ENCODE measurements at places on chromosomes 11 and 22. TPM values are rescaled to one million over a fixed set of nuclear protein-coding genes. Genes with fewer than 3 reads are reported as not detected.

- no peaks in the 10 kb centered on the region for H3K27me3 ChIP-seq
- DNase-seq = peak; percentile 45
- H3K27ac ChIP-seq = no peak overlapping the region
These were observed 57.8 kb upstream of the TTC12 start for GRCh38 chr11:113256431-113257202.

- no peak for DNase-seq
- H3K27ac ChIP-seq = no peak overlapping the region
- no peaks in the 10 kb centered on the region for H3K27me3 ChIP-seq
- H3K4me1 ChIP-seq = peaks cover 21% of the 10 kb centered on the region
These were observed 184.9 kb downstream of the SNX19 start for GRCh38 chr11:130731401-130731800.

GRCh38 chr22:28147401-28147800 lies 228.3 kb upstream of the PITPNB start:
- peaks cover 9% of the 10 kb centered on the region for H3K4me1 ChIP-seq
- no peak overlapping the region for H3K27ac ChIP-seq
- no peaks in the 10 kb centered on the region for H3K36me3 ChIP-seq
- no peaks in the 10 kb centered on the region for H3K27me3 ChIP-seq

Gene DCHS1
- 36.3 TPM for total RNA-seq

GRCh38 chr11:19919050-19919561 lies 206.5 kb downstream of the NAV2 start:
- H3K4me1 ChIP-seq = peaks cover 2% of the 10 kb centered on the region
- no peaks in the 10 kb centered on the region for H3K27me3 ChIP-seq
- peaks cover 12% of the 10 kb centered on the region for H3K36me3 ChIP-seq
- no peak overlapping the region for H3K4me3 ChIP-seq
- no peak overlapping the region for H3K27ac ChIP-seq

- peaks cover 13% of the 10 kb centered on the region for H3K4me1 ChIP-seq
- H3K27ac ChIP-seq = peak overlapping the region; percentile 74
- DNase-seq = peak; percentile 67
- H3K36me3 ChIP-seq = no peaks in the 10 kb centered on the region
- H3K27me3 ChIP-seq = peaks cover 33% of the 10 kb centered on the region
These were observed 13.7 kb upstream of the CPT1A start for GRCh38 chr11:68855205-68855981.

GRCh38 chr11:6567371-6567745 lies 36.1 kb downstream of the RRP8 start:
- no peaks in the 10 kb centered on the region for H3K27me3 ChIP-seq
- H3K4me3 ChIP-seq = no peak overlapping the region
- peaks cover 12% of the 10 kb centered on the region for H3K36me3 ChIP-seq
- H3K27ac ChIP-seq = no peak overlapping the region

DNA sequence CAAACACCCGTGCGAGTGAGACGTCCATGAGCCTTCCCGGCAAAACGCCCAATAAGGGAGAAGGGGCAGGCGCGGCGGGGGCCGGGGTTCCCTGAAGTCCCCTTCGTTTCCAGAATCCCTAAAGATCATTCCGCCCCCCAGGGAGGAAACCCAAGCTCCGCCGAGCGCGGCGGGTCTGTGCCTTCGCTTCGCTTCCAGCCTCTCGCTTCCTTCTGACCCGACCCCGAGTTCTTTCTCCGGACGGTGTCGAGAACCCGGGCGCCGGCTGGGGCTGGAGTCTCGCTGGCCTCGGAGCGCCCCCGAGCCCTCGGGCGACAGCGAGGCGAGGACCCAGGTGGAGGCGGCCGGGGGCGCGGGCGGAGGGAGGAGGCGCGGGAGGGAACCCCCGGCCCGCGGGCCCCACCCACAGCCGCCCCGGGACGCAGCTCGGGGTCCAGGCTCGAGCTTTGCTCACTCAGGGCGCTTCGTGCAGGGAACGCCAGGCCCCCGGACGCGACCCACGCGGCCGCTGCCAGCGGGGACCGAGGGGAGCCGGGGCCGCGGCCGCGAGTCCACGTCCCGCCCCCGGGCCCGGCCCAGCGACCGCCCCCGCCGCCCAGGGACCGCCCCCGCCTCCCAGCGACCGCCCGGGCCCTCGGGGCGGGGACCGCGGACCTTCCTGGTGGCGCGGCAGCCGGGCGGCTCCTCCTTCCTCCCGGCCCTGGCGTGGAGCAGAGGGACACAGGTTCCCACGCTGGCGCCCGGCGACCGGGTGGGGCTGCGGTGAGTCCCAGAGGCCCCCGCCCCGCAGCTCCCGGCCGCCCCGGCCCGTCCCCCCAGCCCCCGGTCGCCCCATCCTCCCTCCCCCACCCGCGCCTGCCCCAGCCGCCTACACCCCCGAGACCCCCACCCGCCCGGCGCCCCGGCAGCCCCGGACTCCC lies at the start of gene PGGHG:
Gene PGGHG, plus strand, starts transcription at position 649 of the 920 bp plus-strand sequence. CDS start 691 bp downstream, outside the sequence.
- no peak within 1 kb of the TSS for H3K27ac ChIP-seq
- peak within 1 kb of the TSS; percentile 53 for H3K4me3 ChIP-seq
- peaks cover 38% of the 10 kb centered on the region for H3K27me3 ChIP-seq
- peaks cover 2% of the 10 kb centered on the region for H3K36me3 ChIP-seq
- H3K4me1 ChIP-seq = peaks cover 20% of the 10 kb centered on the region

DNA sequence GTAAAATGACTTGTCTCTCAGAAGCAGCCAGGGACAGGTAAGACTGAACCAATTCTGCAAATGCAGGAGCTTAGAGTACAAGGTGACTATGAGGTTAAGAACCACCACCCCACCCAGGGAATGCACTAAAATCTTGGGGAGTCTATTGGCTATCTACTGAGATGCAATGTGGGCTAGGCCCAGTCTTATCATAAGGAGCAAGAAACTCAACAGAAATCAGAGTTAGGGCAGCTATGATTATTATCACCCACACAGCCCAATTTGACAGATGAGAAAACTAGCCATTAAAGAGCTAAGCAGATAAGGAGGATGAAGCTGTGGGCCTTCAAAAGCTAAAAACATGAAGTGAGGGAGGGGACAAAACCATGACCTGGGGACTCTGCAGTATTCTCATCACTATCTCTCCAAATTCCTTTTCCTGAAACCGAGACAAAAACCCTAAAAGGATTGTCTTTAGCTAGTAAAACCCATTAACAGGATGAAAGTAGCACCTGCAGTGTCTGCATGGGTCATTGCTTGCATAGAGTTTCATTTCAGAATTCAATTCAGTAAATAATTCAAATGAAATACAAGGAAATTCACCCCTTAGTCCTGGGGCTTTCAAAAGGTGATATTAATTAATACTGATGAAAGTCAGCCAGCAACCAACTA lies 68.8 kb upstream of the USP47 start:
- no peak for DNase-seq
- H3K4me1 ChIP-seq = no peaks in the 10 kb centered on the region
- H3K4me3 ChIP-seq = no peak overlapping the region
- H3K27ac ChIP-seq = no peak overlapping the region

DNA sequence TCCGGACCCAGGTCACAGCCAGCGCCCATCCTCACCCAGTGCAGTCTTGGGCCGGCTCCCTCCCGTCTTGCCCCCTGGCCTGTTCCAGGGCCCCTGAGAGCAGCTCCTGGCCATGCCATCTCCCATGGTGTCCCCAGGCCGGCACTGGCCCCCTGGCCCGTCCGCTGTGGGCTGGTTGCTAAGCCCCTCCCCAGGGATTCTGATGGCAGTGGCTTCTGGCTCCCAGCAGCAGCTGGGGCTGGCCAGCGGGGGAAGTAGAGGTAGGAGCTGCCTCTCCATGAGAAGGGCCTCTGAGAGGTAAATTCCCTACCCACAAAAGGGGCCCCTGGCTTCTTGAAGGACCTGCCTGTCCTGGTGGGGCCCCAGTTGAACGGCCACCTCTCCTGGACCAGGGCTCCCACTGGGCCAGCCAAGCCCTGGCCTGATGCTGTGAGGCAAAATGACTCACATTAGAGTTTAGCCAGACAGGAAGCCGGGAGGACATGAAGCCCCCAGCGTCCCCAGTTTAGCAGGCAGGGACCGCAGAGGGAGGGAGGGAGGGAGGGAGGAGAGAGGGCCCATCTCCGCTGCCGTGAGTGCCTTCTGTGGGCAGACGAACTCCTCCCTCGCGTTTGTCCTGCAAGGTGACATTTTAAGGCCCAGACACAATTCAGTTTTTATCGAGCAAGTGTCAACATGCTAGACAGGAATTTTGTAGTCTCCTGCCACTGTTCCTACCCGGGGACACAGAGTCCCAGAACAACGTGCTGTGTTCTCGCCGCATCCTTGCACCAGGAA lies 32.9 kb upstream of the GAL start:
- no peak overlapping the region for H3K27ac ChIP-seq
- no peaks in the 10 kb centered on the region for H3K4me1 ChIP-seq

Gene ACR
- 0.09 TPM for total RNA-seq

DNA sequence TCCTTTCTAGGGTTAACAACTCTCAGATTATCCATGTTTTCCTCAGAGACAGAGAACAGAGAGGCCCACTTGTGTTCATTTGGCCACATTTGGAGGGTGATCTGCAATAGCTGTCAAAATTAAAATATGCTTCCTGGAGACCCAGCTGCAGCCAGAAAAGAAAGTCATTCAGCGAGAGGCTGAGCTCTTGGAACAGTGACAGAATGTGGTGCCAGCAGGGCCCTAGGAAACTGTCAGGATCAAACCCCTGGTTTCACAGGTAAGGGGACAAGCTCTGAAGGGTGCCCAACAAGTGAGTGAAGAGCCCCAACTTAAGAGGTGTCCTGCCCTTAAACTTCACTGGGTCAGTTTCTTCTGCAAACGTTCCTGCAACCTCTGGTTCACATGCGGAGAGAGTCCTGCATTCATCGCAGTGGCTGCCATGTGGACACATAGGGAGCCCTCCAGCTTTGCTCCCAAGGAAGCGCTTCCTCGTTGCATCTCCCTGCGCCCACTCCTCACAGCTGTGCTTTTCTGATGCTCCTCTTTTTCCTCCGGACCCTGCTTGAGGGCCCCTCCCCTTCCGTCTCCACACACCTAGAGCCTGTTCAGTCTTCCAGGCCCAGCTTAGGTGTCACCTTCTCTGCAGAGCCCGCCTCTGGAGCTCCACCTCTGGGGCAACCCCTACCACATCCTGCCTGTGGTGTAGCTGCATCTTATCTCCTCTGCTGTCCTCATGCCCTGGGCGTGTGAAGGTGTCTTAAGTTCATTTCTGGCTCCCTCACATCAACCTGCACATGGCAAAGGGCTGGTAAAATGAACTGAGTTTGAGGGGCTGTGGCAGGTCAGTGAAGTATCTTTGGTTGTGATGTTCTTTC lies 3.9 kb downstream of the UCP3 start:
- peaks cover 51% of the 10 kb centered on the region for H3K36me3 ChIP-seq
- peaks cover 18% of the 10 kb centered on the region for H3K4me1 ChIP-seq
- H3K27me3 ChIP-seq = no peaks in the 10 kb centered on the region
- H3K27ac ChIP-seq = no peak overlapping the region
- no peak for DNase-seq

DNA sequence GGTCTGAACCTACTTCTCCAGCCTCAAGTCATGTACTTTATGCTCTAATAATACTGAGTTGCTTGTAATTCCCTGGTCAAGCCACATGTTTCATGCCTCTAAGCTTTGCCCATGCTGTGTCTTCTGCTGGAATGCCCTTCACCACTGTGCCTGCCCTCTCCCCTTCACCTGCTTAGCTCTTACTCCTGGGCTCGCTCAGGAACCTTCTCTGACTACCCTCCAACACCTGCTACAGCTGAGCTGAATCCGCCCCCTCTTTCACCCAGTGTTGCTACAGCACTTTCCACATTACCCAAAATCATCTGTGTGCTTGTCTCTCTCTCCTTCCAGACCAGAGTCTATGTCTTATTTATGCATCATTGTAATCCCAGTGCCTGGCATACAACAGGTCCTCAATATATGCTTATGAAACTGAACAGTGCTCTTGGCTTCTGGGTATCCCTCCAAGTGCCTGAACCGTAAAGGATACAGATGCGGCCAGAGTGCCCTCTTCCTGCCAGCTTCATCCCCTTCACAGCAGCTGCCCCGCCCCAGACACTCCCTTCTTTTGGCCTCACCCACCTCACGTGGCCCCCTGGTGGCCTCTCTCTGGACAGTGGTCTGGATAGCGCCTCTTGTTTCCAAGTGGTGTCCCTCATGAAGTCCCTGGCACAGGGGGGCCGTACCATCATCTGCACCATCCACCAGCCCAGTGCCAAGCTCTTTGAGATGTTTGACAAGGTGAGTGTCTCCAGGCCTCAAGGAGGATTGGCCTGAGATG lies 7.1 kb downstream of the ABCG4 start:
- no peak for DNase-seq
- H3K27ac ChIP-seq = no peak overlapping the region
- no peaks in the 10 kb centered on the region for H3K4me1 ChIP-seq
- peaks cover 17% of the 10 kb centered on the region for H3K27me3 ChIP-seq

GRCh38 chr11:105589346-105589745 lies 20.5 kb upstream of the GRIA4 start:
- H3K4me3 ChIP-seq = no peak overlapping the region
- H3K36me3 ChIP-seq = no peaks in the 10 kb centered on the region
- H3K4me1 ChIP-seq = no peaks in the 10 kb centered on the region
- no peak overlapping the region for H3K27ac ChIP-seq
- no peaks in the 10 kb centered on the region for H3K27me3 ChIP-seq
- DNase-seq = no peak

Gene LRP5
- 30.9 TPM for total RNA-seq

- no peak for DNase-seq
- H3K4me1 ChIP-seq = no peaks in the 10 kb centered on the region
- no peaks in the 10 kb centered on the region for H3K36me3 ChIP-seq
- H3K27ac ChIP-seq = no peak overlapping the region
- H3K27me3 ChIP-seq = no peaks in the 10 kb centered on the region
These were observed 282.3 kb upstream of the CCDC90B start for GRCh38 chr11:83568516-83568915.

Gene LRRC74B
- total RNA-seq = 0.09 TPM

Gene YPEL4
- 0.53 TPM for total RNA-seq

- H3K4me1 ChIP-seq = no peaks in the 10 kb centered on the region
- H3K27ac ChIP-seq = no peak overlapping the region
- DNase-seq = peak; percentile 62
- no peak overlapping the region for H3K4me3 ChIP-seq
These were observed 16.0 kb downstream of the TRPM5 start for GRCh38 chr11:2428322-2428795.

- peak overlapping the region; percentile 92 for H3K4me3 ChIP-seq
- peak; percentile 75 for DNase-seq
- peaks cover 15% of the 10 kb centered on the region for H3K36me3 ChIP-seq
These were observed 697 bp upstream of the PAFAH1B2 start for GRCh38 chr11:117143390-117143789.

GRCh38 chr22:34015642-34016041 lies 95.4 kb upstream of the LARGE1 start:
- no peak overlapping the region for H3K27ac ChIP-seq
- H3K36me3 ChIP-seq = no peaks in the 10 kb centered on the region
- no peaks in the 10 kb centered on the region for H3K4me1 ChIP-seq
- H3K27me3 ChIP-seq = no peaks in the 10 kb centered on the region

DNA sequence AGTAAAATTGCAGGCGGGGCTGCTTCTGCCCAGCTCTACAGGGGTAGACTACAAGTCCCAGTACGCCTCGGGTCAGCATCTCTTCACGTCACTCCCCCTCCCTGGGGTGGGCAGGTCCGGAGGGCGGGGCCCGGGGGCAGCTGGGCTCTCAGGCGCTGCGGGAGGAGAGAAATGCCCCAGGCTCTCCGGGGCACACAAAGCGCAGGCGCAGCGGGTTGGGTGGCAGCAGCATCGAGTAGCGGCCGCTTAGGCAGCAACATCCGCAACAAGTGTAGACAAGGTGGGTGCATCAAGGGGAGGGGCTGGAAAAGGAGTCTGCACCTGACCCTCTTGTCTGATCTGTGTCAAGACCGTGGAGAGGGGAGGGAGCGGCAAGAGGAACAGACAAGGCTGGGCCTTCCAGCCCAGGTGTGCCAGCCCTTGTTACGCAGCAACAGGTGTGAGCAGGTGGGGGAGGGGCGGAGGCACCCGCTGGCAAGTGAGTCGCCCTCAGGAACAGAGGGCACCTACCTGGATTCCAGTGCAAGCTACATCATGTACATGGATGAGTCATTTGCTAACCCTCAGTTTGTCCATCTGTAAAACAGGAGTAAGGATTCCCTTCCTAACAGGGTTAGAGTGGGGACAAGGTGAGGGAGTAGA lies 1.2 kb downstream of the PLEKHB1 start:
- H3K4me1 ChIP-seq = peaks cover 28% of the 10 kb centered on the region
- no peaks in the 10 kb centered on the region for H3K36me3 ChIP-seq
- H3K27ac ChIP-seq = no peak overlapping the region
- H3K27me3 ChIP-seq = peaks cover 17% of the 10 kb centered on the region

Data from muscle of leg (tissue), 16 donors.